ENCODE measurements at places on chromosomes 11 and 22.

DNA sequence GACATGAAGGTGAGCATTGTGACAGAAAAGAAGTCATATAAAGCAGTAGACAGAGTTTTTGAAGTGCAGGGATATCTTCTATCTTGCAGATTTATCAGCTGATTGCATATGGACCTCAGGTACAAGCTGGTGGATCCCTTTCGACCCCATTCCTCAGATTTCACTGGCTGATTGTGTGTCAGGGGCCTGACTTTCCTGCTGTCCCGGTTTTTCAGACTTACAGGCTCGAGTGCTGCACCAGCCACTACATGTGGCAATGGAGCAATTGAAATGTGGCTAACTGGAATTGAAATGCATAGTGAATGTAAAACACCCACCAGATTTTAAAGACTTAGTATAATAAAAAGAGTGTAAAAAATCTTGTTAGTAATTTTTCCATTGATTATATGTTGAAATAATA lies 50.3 kb downstream of the CLMP start:
- DNase-seq = no peak

DNA sequence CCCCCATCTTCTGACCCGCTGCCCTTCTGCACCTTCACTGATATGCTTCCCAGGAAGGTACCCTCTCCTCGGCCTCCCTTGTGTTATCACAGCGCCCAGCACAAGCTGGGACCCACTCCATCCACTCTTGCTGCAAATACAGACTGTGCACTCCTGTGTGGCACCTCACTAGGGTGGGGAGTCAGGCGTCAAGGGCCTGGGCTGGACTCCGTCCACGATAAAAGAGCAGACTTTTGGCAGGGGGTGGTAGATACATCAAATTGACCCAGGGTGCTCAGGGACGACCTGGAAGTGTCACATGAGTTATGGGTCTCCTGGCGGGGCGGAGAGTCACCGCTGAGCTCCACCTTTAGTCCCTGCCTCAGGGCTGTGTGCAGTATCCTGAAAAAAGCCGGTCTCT lies 908 bp downstream of the TRPM5 start:
- DNase-seq = no peak

- DNase-seq = no peak
Measured at GRCh38 chr11:132024587-132025295, 654.3 kb downstream of the NTM start.

GRCh38 chr11:73382183-73382582 lies 6.0 kb downstream of the RELT start:
- DNase-seq = no peak

DNA sequence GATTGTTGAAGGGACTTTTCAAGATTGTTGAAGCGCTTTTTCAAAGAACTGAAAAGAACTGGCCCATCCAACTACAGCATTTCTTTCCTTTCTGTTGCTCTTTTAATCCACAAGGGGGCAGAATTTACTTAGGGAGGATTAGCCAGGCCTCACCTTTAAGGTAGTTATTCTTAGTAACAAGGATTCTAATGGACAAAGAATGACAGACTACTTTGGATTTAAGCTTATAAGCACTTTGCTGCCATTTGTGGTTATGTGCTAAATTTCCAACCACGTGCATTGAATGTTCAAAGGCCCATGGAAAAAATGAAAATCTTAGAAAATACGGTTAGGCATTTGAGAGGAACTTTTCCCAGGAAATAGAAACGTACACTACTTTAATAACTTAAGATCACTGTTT lies 49.5 kb upstream of the HSPA8 start:
- DNase-seq = peak; percentile 18

DNA sequence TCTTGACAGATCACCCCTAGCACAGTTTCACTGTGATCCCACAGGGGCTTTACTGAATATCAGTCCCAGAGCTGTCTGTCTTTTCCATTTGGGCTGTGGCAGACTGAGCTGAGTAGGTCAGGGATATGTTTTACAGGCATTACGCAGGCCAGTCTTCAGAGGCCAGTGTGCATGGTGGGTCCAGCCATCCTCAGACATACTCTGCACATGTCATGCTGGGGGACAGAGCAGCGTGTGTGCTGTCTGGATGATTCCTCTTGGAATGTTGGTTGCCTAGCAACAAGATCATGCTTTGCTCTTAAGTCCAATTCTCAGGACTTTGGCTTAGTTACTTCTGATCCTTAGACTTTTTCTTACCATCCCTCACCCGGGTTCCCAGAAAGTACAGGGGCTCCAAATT lies 736.5 kb downstream of the DLG2 start:
- DNase-seq = no peak

GRCh38 chr22:50693462-50693861 lies 20.8 kb downstream of the SHANK3 start:
- no peak for DNase-seq

DNA sequence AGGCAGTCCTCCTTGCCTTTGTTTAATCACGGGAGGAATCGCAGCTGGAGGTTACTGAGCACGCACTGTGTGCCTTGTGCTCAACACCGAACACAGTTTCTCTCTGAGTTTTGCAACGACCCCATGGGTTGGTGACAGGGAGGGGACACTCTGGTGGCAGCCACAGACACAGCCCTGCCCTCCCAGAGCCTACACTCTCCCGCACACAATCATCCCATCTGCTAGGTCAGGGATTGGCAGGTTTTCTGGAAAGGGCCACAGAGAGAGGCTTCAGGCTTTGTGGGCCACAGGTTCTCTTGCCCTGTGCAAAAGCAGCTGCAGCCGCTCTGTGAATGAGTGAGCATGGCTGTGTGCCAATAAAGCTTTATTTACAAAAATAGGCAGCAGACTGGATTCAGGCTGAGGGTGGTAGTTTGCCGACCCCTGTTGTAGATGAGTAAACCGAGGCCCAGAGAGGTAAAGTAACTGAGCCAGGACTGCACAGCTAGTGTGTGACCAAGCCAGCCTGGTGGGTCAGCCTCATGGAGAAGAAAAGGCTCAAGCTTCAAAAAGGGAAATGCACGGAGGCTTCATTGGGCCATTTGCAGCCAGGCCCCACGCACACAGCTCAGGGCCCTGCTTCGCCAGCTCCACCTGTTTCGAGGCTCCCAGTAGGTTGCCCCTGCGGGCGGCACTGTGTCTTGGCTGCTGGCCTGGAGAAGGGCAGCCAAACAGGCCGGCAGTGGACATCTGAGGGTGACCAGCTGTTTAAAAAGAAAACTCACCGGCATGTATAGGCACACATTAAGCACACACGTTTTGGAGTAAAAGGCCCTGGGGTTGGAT lies 16.3 kb downstream of the LTO1 start:
- DNase-seq = no peak

- no peak for DNase-seq
Measured at GRCh38 chr22:32353292-32353691, 4.4 kb upstream of the RFPL3 start.

- DNase-seq = peak; percentile 71
Measured at GRCh38 chr22:43388420-43388851, 23.4 kb upstream of the MPPED1 start.

DNA sequence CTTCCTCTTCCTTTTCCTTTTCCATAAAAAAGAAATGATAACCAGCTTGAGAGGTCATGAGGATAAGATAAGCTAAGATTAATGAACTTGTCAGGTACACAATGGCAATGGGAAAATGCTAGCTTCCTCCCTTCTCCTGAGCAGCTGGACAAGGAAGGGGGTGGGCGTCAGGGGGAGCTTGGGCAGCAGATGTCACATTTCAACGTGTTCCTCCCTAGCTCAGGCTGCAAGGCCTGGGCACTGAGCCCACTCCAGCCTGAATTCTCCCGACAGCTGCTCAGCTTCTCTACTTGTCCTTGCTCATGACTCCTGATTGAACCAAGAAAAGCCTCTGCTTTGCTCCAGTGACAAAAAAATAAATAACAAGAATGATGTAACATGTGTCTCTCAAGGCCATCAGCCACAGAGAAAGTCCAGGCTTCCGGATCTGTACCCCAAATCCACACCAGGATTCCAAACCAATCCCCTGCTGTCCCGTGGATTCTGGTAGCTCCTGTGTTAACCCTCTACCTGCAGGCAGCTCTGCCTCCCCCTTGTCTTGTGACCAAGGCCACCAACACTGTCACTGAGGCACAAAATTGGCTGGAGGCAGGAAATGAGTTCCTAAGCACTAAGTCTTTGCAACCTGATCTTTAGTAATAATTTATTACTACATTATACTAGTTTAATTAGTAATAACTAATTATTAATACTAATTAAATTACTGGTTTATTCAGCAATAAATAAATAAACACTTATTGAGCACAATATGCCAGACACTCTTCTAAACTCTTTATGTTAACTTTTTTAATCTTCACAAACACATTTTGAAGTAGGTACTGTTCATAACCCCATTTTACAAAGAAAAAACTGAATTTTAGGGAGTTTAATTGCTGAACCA lies 146.5 kb downstream of the CCDC34 start:
- no peak for DNase-seq

DNA sequence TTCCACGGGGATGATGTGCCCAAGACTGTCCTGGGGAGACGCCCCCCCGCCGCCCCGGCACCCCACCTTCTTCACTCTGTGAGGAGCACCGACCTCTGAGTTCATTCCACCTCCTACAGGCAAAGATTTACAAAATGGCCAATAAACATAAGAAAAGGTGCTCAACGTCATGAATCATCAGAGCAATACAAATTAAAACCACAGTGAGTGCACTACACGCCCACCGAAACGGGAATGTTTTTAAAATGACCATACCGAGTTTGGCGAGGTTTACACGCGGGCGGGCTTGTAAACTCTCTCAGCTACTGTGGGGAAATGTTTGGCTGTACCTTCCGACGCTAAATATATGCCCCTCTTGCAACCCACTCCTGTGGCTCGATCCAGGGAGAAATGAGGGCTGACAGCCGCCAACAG lies 7.9 kb downstream of the NPTXR start:
- no peak for DNase-seq

- DNase-seq = no peak
Measured at GRCh38 chr22:24207264-24208011, 26.2 kb downstream of the SUSD2 start.

GRCh38 chr11:65410936-65411680 lies 11.5 kb upstream of the NEAT1 start:
- no peak for DNase-seq

GRCh38 chr11:69001243-69002081 lies 11.6 kb downstream of the MRGPRF start:
- no peak for DNase-seq

DNA sequence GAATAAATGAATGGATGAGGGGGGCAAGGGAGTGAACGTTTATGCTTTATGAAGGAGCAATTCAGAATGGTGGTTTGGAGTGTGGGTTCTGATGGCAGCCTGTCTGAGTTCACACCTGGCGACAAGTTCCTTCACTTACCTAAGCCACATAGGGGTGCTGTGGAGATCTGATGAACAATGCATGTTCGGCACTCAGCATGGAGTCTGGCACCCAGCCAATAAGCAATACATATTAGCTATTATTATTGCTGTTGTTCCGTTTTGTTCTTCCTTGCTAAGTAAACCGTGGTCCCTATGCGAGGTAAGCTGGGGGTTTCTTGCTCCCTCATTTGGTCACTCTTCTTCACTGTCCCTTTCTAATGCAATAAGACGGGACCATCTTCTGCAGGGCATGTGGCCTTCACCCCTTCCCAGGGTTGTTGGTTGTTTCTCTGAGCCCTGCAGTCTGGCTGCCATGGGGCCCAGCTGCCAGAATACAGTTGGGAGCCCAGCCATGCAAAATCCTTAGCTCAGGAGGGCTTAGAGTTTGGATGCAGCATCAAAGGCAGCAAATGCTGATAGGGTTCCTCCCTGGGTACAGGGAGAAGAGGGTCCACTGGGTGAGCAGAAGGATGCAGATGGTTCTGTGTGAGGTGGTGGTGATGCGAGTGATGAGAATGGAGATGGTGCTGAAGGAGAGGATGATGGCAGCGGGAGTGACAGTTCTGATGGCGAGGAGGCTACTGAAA lies 6.4 kb upstream of the PKNOX2 start:
- no peak for DNase-seq

DNA sequence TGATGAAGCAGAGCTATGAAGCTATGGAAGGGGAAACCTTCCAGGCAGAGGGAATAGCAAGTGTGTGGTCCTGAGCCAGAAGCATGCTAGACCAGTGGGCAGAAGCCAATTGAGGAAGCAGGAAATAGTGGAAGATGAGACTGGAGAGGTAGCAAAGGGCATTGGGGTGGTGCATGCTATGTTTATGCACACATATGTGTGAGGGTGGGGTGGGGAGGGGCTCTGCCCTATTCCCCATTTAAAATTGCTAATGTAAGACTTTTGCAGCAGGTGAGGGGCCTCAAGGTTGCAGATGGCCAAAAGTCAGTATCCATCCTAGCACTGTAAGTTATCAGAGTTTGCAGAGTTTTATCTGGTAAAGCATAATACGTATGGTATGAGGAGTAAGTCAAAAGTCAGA lies 626.6 kb upstream of the KIRREL3 start:
- DNase-seq = no peak

All from memory B cell (primary cell).